ENCODE measurements at places on chromosomes 11 and 22.

- no peak for DNase-seq
Observed at GRCh38 chr11:12914400-12914912, 94.7 kb upstream of the RASSF10 start.

- no peak for DNase-seq
Observed at GRCh38 chr11:1728931-1729691, 21.3 kb downstream of the IFITM10 start.

DNA sequence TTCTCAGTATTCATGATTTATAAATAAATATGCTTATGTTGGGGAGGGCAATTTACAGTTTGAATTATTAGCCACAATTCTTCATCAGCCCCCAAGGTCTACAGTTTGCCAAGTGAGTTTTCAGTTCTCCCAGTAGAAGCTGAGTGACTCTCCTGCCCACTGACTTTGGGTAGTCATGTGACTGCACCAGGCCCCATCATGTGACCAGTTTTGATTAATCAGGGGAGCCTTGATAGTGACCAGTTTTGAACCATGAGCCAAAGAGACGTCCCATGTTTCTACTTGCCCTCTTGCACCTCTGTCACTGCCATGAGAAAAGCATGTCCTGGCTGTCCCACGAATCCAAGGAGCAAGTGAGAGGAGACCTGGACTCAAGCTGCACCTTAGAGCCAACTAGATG is 32.5 kb downstream of the SYN3 start:
- DNase-seq, result no peak

- DNase-seq, result no peak
Observed at GRCh38 chr11:96396637-96397036, 6.8 kb downstream of the JRKL start.

DNA sequence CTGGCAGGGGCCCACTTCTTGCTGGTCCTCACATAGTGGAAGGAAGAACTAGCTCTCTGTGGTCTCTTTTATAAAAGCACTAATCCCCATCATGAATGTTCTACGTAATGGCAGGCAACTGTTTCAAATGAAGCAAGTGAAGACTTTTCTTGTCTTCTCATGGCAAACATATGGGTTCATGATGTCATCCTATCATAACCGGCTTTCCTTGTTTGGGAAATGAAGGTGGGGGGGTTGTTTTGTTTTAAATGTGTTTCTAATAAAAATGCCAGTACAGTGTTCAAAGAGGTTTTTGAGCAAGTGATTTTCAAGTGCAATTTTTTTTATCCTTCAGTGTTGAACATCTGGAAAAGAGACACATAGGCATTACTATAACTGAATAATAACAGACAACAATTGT is 33.4 kb downstream of the REXO2 start:
- DNase-seq, result no peak

DNA sequence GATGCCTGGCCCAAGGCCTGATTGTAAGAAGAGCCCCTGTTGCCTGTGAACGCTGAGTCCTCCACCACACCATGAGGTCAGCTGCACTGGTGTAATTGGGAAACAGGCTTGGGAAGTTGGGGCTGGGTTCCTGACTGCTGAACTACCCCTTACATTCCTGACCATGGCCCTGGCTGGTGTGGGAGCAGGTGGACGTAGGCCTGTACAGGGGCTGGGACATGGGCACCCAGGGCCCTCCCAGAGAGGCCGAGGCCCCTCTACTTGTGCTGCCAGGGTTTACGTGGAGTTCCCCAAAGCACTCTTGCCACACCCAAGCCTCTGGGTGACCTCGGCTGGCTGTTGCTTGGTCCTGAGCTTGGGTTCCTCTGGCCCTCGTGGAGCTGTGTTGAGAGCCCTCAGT is 5.4 kb downstream of the RELT start:
- no peak for DNase-seq

GRCh38 chr11:66881451-66881835 is 24.6 kb downstream of the LRFN4 start:
- DNase-seq, result no peak

- no peak for DNase-seq
Observed at GRCh38 chr11:12744826-12745502, 70.7 kb downstream of the TEAD1 start.

DNA sequence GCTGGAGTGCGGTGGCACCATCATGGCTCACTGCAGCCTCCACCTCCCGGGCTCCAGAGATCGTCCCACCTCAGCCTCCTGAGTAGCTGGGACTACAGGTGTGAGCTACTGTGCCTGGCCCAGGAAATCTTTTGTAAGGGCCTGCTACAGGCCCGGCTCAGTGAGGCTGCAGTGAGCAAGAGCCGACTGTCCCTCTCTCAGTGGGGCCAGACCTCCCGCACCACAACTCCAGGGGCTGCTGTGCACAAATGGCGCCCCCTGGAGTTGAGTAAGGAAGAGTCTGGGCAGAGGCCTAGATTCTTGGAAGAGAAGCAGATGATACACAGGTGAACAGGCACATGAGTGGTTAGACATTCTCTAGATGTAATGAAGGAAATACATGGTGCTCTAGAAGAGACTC is 7.0 kb downstream of the SERHL2 start:
- DNase-seq, result no peak

- no peak for DNase-seq
Observed at GRCh38 chr22:24760708-24761306, 13.7 kb downstream of the PIWIL3 start.

GRCh38 chr11:83568516-83568915 is 282.3 kb upstream of the CCDC90B start:
- no peak for DNase-seq
